Gastroesophageal sphincter (tissue), 4 donors: ENCODE measurements at places on chromosomes 16 and 17.

DNA sequence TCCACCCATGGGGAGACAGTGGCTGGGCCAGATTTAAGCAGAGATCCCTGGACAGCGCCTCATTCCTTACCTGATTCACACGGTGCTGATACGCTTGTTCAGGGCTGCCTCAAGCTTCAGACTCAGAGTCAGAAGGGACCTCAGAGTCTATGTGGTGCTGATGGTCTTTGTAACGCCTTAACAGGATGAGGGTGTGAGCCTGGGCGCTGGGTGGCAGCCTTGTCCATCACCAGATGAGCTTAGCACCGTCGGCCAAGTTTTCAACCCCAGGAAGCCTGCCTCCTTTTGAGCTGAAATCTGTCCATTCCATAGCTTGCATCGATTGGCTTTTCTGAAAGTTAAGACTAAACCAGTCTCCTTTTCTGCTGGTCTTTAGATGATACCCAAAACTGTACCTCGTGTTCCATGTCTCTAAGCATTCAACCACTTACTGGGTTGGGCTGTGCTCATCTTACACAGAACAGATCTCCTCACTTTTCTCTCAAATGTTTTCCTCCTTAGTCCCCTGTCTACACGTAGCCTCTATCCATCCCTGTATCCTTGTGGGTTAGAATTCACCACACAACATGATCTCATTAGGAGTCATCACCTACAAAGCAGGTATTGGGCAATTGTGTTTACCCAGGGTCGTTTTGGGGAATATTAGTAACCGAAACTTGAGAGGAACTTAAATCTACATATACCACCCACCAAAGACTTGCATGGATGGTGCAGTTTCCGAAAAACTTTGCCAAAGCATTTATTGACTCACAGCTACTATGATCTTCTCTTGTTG is 573.4 kb downstream of the CDH13 start:
- ATAC-seq: no peak

DNA sequence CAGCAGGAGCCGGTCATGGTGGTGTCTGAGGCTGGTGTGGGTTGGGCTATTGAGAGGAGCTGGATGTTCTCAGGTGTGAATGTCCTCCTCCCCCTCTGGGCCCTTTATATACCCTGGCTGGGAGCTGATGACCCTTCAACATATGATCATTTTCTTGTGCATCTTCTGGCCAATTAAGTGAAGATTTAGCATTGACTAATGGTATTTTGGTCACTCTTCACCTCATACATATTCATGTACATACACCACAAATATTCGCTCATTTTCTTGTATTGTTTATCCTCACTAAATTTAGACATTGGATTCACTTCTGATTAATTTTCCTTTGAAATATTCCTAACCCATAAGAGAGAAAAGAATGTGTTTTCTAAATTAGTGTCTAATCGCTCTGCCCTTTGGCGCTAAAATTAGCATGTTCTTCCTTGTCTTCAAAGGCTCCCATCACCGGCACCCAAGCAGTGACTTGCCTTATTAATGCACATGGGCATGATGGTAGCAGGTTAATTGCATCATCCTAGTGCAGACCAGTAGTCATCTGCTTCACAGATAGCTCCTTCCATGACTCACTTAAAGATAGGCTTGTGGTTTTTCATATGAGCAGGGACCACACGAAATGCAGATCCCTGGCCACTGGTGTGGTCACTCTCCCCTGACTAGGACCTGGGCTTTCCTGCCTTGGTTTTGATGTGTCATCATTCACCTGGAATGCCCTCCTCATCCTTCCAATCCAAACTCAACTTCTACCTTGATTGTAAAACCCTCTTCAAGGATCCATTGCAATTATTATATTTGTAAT is at the start of gene KRTAP2-4:
TSS of gene KRTAP2-4 (minus strand) at position 51 of the 796 bp plus-strand sequence. CDS start at position 17, 34 bp downstream.
- ATAC-seq: no peak

DNA sequence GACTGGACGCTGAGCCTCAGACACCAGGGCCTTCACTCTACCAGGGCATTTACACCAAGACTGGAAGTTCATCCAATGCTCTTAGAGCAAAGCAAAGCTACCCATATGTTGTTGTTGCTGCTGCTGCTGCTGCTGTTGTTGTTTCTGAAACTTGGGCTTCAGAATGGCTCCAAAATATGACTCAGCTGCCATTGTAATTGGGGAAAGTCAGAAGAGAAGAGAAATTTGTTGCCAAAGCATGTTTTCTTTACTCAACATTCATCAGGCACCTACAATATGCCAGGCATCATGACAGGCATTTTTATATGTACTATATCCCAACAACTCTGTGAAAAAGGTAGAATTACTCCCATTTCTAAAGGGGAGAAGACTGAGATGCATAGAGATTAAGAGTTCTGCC is 11.9 kb downstream of the KRT32 start:
- no peak for ATAC-seq

DNA sequence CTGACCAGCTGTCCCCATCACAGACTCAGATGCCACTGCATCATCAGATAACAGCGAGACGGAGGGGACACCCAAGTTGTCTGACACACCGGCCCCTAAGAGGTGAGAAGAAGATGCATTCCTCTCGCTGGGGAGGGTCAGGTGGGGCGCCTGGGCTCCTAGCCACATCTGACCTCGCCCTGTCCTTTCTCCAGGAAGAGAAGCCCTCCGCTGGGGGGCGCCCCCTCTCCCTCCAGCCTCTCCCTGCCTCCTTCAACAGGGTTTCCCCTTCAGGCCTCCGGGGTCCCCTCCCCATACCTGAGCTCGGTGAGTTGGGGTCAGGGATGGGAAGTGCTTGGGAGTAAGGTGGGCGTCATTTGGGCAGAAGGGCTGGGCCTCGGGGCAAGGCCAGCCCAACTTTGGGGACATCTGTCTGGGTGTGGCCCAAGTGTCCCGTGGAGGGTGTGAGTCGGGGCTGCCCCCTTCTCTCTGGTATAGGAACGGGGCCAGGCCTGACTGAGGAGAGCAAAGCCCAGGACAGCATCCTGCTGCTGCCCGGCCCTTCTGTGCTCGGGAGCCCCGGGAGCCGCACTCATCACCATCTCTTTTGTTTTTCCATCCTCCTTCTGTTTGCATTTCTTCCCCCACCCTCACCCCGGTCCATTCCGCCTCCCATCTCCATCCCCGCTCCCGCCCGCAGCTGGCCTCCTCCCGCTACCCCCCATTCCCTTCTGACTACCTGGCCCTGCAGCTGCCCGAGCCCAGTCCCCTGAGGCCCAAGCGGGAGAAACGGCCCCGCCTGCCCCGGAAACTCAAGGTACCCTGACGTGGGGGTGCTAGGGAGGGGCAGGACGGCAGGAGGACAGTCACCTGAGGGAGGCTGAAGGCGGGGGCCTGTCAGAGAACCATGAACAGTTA is 4.9 kb downstream of the INO80E start:
- ATAC-seq: no peak

DNA sequence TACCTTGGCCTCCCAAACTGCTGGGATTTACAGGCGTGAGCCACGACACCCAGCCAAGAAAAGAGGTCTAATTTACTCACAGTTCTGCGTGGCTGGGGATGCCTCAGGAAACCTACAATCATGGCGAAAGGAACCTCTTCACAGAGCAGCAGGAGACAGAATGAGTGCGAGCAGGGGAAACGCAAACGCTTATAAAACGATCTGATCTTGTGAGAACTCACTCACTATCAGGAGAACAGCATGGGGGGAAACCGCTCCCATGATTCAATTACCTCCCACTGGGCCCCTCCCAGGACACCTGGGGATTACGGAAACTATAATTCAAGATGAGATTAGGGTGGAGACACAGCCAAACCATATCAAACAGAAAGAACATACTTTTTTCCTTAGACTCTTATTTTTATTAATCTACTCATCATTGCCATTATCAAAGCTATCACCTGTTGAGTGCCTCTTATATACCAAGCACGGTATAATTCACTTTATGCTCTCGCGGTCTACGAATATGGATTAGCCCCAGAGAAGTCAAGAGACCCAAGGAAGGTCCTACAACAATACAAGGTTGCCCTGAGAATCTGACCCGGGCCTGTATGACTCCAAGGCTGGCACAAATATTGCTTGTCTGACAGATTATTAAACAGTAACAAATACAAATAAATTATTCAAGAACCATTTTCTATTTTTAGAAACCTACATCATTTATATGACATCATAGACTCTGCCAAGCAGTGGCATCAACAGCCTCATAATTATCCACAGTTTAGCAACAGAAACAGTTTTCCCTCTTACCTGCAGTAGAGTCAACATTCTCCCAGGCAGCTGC is 2.4 kb downstream of the POLR3K start:
- ATAC-seq: no peak

DNA sequence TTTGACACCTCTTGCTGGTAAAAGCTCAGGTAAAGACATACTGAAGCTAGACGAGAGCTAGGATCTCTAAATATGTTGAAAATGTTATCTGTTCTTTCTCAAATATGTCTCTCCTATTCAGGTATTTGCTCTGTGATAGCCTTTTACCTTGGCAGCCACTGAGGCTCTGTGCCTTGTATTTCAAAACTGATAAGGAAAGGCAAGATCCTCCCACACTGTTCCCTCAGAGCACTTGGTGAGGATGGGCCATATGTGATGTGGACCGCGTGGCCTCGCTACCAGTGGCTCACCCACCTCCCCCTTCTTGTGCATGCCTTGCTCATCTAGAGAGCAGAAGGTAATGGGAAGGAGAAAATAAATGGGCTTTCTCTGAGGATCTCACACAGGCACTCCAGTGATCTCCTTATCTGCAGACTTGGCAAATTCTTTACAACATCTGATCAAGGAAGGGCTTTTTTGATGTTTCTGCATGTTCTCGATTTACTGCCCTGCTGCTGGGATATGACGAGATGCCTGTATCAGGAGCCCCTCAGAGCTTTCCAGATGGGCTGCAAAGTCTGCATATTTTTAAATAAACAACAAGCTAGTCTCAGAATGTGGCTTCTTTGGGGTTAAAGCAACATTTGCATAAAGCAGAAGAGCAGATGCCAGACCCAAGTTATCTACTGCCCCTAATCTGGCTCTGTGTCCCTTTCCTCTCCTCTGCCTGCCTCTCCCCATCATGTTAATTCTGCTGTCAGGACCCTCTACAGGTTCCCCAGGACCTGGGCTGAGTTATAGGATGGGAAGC is 16.9 kb downstream of the HOXB1 start:
- no peak for ATAC-seq

DNA sequence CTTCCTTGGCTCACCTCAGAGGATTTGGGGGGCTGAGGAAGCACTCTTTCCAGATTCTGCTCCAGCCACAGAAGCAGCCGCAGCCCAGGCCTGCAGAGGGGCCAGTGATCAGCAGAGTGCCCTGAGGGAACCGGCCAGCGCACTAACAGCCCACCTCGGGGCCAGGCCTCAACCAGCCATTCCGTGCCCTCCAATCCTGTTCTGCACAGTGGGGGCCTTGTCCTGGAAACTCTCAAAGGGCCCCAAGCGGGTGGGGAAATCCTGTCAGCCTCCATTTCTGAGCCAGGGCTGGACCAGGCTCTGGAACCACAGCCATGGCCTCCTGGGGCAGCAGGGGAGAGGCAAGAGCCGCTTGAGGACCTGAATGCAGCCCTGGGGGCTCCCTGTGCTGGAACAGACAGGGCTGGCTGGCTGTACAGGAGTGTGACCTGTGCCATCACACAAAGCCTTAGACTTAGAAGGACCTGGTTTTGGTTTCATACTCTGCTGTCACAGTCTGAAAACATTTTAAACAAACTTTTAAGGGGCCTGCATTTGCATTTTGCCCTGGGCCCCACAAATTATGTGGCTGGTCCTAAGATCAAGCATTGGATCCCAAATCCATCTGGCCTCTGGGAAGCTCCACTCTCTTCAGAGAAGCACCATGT is 10.0 kb downstream of the CNGB1 start:
- no peak for ATAC-seq

DNA sequence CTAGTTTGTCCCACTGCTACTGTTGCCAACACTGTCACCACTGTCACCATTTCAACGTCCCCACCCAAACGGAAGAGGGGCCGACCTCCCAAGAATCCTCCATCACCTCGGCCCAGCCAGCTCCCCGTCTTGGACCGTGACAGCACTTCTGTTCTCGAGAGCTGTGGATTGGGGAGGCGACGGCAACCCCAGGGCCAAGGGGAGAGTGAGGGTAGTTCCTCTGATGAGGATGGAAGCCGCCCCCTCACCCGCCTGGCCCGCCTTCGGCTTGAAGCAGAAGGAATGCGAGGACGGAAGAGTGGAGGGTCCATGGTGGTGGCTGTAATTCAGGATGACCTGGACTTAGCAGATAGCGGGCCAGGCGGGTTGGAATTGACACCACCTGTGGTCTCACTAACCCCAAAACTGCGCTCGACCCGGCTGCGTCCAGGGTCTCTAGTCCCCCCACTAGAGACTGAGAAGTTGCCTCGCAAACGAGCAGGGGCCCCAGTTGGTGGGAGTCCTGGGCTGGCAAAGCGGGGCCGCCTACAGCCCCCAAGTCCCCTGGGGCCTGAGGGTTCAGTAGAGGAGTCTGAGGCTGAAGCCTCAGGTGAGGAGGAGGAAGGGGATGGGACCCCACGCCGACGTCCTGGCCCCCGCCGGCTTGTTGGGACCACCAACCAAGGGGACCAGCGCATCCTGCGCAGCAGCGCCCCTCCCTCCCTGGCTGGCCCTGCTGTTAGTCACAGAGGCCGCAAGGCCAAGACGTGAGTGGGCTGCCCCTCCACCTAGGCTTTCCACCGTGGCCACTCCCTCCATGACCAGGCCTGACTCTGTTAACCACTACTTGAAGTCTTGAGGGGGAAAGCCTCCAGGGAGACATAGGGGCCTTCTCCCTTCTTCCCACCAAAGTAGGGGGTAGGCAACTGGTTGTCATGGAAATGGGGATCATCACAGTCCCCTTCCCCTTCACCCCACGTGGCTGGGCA is 9.0 kb upstream of the PHKG2 start:
- no peak for ATAC-seq

- ATAC-seq: no peak
Measured at GRCh38 chr17:12040478-12040877, 19.8 kb downstream of the MAP2K4 start.

DNA sequence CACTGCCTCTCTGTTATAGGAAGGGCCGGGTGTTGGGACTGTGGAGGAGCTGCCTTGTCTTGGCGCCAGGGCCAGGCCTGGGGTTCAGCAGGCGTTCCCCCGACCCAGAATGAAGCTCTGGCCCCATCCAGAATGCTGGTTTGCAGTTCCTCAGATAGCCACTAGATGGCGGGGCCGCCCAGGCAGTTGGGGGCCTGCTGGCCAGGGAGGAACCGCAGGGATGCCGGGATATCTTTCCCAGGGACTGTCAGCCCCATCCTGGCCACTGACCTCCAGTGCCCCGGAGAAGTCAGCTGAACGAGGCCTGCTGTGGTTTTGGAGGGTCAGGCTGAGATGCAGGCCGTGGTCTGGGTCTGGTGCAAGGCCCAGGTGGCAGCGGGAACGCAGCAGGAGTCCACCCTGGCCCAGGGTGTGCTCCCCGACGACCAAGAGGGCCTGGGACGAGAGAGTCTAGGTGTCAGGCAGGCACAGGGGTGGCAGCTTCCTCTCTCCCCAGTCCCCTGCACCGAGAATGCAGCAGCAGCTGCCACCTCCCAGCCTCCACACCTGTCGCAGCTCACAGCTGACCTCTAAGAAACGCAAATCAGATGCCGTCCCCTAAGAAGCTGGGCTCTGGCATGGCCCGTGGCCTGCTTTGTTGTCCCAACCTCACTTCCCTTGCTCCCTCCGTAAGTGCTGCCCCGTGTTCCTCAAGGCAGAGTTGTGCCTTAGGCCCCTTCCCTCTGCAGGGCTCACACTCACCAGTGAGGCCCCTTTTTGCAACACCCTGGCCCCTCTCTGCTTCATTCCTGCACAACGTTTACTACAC is 51.2 kb downstream of the RMI2 start:
- ATAC-seq: peak; percentile 81
